ENCODE measurements at places on chromosomes 12 and 14.

DNA sequence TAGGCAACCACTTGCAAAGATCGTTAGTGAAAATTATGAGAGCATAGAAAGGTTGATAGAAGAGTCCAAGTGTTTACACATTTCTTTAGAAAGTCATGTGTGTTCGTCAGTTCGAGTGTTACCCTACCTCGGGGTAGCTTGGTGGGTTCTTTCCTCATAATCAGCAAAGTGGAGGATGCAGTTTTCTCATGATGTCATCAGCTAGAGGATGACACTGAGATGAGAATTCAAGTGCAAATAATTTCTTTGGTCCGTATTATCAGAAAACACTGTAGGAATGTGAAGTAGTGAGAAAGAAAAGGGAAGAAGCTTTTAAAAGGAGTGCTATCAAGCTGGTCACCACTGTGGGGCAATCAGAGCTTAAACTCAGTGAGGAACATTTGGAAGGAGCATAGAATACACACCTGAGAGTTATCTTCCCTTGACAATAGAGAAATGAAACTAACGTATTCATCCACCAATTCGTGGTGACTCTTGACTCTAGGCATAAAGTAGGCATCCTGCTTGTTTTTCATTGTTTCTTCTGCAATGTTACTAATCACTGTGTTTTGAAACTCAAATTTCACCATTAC, 1340.9 kb upstream of the TMEM132C start:
- peak; percentile 1 for DNase-seq

GRCh38 chr14:67188326-67188725, 914 bp upstream of the GARIN2 start:
- no peak for DNase-seq

- no peak for DNase-seq
Measured at GRCh38 chr14:103734081-103734888, 18.7 kb downstream of the ZFYVE21 start.

DNA sequence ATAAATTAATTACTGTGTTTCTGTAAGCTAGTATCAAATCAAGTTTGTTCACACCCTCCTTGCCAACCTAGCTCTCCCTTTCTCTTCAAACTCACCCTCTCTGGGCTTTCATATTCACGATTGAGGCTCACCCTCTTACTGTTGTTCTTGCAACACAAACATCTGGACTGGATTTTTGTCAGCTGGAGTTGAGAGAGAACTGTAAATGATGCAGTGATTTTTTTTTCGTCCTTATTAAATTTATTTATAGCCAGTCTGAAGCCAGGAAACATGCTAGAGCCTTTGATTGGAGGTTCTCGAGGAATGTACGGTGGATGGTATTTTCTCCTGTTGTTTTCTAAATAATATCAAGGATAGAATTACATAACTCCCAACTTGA, 485.1 kb downstream of the ZFP36L1 start:
- no peak for DNase-seq

DNA sequence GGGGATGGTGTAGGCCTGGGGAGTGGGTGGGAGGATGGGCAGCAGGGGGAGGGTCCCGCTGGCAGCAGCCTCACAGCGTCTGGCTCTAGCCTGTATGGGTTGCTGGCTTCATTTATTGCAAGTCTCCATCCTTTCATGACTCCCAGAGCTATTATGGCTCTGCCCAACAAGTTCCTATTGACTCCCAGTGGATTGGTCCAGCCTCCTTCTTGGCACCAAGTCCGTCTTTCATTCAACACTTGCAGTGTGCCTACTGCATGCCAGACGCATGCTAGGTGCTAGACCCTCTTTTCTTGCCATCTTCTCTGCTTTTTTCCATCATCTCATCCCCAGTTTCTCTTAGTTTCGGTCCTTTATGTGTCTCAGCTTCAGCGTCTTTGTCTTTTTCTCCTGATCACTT, 1.1 kb downstream of the PSMB11 start:
- DNase-seq, result no peak

DNA sequence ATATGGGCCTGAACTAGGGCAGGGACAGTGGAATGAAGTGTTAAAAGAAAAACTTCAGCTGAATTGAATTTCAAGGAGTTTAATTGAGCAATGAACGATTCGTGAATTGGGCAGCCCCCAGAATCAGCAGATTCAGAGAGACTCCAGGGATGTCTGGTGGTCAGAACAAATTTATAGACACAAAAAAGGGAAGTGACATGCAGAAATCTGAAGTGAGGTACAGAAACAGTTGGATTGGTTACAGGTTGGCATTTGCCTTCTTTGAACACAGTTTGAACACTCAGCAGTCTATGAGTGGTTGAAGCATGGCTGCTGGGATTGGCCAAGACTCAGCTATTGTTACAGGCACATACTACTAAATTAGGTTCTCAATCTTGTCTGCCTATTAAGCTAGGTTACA, 9.7 kb upstream of the TBPL2 start:
- DNase-seq, result no peak

DNA sequence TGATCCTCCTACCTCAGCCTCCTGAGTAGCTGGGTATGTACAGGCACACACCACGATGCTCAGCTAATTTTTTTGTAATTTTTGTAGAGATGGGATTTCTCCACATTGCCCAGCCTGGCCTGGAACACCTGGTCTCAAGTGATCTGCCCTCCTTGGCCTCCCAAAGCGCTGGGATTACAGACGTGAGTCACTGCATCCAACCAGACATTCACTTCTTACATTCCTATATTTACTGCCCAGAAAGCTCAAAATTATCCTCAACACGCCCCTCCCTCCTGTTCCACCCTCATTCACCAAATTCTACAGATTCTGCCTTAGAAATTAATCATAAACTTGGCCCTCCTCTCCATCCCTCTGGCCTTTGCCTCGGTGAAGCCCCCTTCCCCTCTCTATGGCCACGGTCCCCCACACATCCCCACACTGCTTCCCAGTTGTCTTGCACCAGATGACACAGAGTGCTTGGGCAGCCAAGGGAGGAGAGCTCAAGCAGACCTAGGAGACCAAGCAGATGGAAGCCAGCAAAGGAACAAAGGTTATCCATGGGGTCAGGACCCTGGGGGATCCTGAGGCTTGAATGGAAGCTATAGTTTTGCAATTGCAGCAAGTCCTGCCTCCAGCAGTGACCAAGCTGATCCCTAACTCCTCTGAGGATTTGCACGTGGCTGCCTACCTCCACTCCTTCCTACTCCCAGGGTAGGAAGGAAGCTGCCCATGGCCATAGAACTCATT, 213.2 kb upstream of the FOXN3 start:
- DNase-seq, result no peak

DNA sequence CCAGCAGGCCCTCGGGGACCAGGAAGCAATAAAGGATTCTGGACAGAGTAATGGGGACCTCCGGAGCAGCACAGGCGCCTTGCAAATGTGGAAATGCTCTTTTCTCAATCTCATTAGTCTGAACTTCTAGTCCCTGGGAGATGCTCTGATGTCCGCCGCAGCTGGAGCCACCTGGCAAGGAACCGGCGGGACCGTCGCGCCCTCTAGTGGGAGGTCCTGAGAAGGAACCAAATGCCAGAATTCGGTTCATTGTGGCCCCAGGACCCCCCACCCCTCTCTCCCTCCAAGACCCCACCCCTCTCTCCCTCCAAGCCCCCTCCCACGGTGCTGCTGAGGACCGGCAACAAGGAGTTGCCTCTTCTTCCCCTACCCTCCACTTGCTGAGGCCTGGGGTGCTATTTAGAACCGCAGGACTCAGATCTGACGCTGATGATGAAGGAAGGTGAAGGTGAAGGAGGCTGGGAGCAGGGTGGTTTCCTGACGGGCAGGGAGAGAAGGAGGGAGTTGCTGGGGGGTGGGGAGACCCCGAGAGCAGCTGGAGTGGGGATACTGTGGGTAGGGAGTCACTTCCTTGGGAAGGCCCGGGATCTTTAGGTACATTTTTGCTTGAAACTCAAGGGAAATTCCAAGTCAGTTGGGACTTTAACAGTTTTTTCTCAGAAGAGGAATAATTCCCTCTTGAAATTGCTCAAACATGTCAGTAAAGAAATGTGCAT, 42.5 kb downstream of the SMIM41 start:
- peak; percentile 74 for DNase-seq

DNA sequence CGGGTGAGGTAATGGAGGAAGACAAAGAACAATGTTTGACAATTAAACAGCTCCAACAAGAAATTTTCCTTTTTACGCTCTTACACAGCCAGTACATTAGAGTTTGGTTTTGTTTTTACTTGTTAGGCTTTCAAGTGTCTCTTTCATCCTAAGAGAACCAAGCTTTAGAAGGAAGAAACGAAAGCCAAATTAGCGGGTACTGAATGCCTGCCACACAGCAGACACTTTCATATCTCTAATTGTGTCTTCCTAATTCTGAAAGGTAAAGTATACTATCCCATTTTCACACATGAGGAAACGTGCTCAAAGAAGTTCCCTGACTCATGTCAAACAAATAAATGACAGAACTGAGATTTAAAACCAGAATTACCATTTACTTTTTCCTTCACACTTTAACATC, 65.0 kb downstream of the CDK17 start:
- DNase-seq, result no peak

DNA sequence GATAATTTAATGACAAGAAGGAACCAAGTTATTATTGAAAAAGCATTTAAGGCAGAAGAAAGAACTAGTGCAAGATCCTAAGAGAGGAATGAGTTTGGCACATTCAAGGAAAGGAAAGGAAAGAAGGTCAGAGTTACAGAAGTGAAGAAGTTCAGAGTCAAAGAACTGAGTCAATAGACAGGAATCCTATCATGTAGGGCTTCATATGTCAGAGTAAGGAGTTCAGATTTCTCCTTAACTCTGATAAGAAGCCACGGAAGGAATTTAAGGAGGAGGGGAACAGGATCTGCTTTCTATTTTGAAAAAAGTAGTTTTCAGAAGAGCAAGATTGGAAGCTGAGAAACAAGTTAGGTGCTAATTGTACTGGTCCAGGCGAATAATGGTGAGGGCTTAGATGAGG, 223.1 kb upstream of the FOXN3 start:
- no peak for DNase-seq

DNA sequence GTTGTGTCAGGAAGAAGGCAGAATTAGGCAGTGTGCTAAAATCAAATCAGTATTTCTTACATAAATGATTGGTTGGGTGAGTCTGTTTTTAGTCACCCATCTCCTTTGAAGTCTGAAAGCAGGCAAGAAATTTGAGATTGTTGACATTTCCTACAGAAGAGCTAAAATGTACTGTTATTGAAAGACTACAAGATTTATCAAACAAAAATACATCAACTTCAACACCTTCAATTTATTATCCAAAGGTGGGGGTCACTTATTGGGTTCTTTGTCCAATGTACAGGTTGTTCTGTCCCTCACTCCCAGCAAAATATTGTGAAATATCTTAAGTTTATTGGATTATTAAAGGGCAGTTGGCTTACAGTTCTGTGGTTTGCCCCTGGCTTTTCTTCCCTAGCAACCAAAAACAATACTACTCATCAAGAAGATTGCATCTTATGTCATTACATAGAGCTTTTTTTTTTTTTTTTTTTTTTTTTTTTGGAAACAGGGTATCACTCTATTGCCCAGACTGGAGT, 20.6 kb upstream of the PKP2 start:
- DNase-seq, result peak; percentile 21

- no peak for DNase-seq
Measured at GRCh38 chr12:17030338-17030737, 424.4 kb upstream of the LMO3 start.

DNA sequence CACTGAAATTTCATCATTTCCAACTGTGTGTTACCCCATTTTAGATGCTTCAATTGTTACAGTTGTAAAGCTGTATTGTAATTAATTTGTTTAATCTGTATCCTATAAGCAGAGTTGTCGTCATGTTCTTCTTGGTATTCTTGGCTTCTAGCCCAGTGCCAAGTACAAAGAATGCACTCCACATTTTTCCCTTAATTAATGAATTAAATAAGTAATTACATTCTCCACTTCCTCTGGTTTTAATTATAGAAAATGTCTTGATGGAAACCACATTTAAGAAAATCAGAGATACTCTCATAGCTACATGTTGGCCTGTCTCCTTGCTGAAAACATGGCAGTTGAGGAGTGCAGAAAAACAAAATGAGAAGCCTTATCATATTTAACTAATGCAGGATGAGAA, 746 bp downstream of the DNAI7 start:
- no peak for DNase-seq

- no peak for DNase-seq
Measured at GRCh38 chr12:3272958-3273357, 195.8 kb downstream of the TSPAN9 start.

DNA sequence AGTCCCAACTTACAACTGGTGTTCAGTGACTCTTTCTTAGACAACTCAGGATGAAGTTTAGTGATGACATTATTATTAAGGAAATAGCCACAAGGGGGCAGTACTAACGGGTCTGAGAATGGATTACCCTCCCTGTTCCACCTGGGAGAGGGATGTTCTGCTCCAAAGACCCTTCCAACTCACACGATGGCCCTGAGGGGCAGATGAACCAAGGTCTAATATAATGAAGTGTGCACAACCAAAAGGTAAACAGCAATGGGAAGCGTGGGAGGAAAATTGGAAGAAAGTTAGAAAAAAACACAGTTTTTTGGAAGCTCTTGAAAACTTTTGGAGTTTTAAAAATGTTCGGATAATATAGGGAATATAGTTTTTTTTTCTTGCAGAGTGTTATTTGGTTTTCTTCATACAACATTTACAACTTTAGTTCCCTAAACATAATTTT, 24.0 kb downstream of the FGF6 start:
- DNase-seq, result peak; percentile 55

DNA sequence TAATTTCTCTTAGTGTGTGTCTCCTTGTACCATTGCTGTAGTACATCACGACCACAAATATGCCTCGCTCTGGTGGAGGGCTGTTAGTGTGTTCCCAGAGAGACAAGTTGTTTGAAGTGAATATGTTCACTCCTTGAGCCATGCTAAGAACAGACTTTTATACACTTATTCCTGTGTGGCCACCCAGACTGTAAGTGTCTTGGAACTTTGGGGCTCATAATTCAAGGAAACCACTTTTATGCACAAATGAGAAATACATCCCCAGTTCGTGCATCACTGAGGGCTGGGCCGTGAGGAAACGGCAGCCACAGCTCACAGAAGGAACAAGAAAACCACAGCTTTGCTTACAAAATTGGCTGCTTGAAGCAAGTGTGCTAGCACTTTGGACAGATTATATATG, 362.2 kb upstream of the DDHD1 start:
- no peak for DNase-seq

DNA sequence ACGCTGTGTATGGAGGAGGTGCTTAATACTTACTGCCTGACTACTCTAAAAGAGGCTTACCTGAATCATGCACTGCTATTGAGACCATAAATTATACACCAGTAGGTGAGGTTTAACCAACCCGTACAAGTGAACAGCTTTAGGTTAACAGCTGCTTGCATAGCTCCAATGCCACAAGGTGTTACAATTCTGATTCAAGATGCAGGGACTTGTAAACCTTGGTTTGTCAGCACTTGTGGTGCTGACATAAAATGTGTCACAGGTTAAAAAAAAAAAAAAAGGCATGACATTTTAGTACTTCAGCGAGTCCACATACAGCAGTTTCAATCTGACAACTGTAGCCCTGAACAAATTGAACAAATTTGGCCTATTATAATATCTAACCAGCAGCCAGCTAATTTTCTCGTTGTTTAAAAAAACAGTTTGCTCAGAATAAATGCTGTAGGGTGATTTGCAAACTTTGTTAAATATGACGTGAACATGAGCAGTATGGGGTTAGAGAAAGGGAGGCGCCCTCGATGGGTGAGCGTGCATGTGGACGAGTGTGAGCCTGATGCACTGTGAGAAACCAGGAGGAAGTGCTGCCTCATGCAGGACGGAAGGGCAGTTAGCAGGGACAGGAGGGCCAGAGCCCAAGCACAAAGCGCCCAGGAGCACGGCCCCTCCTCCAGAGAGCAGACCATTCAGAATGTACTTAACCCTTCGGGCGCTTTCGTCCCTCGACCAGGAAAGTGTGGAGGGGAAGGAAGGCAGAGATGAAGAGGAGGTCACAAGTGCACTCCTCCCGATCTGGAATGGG, 44.7 kb downstream of the TCHP start:
- peak; percentile 40 for DNase-seq
